Naive thymus-derived CD4-positive, alpha-beta T cell (primary cell): ENCODE measurements at places on chromosomes 13 and 19. TPM values are rescaled to one million over a fixed set of nuclear protein-coding genes. Genes with fewer than 3 reads are reported as not detected.

GRCh38 chr19:1580957-1581356, 11.7 kb downstream of the MBD3 start:
- no peaks in the 10 kb centered on the region for H3K27me3 ChIP-seq
- no peak overlapping the region for H3K4me3 ChIP-seq
- H3K27ac ChIP-seq, result no peak overlapping the region
- peaks cover 80% of the 10 kb centered on the region for H3K36me3 ChIP-seq

DNA sequence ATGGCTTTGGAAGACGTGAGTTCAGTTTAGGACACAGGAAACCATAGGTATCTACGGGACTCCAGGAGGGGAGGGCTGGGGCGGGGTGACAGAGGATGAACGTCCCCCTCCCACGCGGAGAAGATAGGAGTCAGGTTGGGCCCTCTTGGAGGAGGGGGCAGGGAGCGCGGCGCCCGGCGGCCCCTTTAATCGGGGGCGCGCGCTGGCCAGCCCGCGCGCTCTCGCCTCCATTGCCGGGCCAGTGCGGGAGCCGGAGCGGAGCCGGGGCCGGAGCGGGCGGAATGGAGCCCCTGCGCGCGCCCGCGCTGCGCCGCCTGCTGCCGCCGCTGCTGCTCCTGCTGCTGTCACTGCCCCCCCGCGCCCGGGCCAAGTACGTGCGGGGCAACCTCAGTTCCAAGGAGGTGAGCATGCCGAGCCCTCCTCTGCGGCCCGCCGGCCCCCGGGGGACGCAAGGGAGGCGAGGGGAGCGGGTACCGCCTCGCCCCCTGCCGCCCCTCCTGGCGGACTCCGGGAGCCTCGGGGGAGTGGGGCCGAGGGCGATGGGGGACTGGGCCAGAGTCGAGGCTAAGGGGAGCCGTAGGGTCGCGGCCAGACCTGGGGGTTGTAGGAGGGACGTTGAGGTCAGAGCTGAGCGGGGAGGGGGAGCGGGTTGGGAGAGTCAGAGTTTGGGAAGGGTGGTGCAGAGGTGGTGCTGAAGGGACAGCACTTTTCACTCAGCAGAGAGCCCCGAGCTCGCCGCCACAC, at the start of gene TMEM145:
Gene TMEM145 (plus strand): TSS at position 214 of the 744 bp plus-strand sequence. CDS start 68 bp downstream, at position 282.
- peaks cover 17% of the 10 kb centered on the region for H3K27me3 ChIP-seq
- H3K27ac ChIP-seq, result no peak within 1 kb of the TSS
- no peak within 1 kb of the TSS for H3K4me3 ChIP-seq
- peak; percentile 19 for DNase-seq

- H3K36me3 ChIP-seq, result peaks cover 29% of the 10 kb centered on the region
- no peaks in the 10 kb centered on the region for H3K27me3 ChIP-seq
- no peak for DNase-seq
- no peak overlapping the region for H3K27ac ChIP-seq
- H3K4me1 ChIP-seq, result peaks cover 9% of the 10 kb centered on the region
These were observed 28.6 kb downstream of the PRAM1 start for GRCh38 chr19:8473648-8474476.

GRCh38 chr19:21396893-21397572, at the start of gene ZNF493:
TSS of gene ZNF493 (plus strand) at chr19:21397133. CDS start at chr19:21397238, 105 bp downstream.
- peak within 1 kb of the TSS; percentile 77 for H3K27ac ChIP-seq
- peaks cover 11% of the 10 kb centered on the region for H3K4me1 ChIP-seq
- no peaks in the 10 kb centered on the region for H3K36me3 ChIP-seq
- H3K4me3 ChIP-seq, result peak within 1 kb of the TSS; percentile 80
- DNase-seq, result peak; percentile 94

DNA sequence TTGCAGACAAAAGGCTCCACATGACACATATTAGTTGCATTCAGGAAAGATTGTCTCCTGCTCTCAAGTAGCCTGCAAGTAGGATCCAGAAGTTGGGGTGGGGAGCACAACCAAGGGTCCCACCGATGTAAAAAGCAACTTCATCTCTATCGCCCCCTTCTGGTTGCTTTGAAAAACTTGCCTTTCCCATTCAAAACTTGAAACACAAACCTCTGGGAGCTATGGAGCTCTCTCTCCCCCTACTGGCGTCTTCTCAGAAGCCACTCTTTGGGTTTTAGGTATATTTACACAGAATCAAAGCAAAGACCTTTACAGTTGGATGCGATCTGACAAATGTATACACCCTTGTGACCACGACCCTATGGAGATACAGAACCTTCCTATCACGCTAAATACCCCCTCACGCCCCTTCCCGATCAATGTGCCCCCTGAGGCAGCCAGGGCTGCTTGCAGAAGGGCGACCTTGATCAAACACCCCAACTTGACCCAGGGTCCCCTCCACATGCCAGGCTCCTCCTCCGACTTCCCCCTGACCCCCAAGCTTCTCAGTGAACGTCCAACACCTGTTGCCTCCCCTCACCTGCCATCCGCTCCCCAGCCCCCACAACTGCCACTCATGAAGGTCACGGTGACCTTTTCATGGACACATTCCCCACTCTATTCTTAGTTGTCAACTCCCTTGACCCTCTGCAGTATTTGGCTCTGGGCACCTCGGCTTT, 10.1 kb downstream of the NOSIP start:
- H3K36me3 ChIP-seq, result no peaks in the 10 kb centered on the region
- H3K4me3 ChIP-seq, result no peak overlapping the region
- DNase-seq, result peak; percentile 83
- H3K4me1 ChIP-seq, result peaks cover 53% of the 10 kb centered on the region

GRCh38 chr13:112614835-112615234, 26.9 kb upstream of the TUBGCP3 start:
- no peaks in the 10 kb centered on the region for H3K27me3 ChIP-seq
- no peaks in the 10 kb centered on the region for H3K36me3 ChIP-seq
- no peak overlapping the region for H3K4me3 ChIP-seq
- H3K4me1 ChIP-seq, result no peaks in the 10 kb centered on the region
- H3K27ac ChIP-seq, result no peak overlapping the region
- no peak for DNase-seq

DNA sequence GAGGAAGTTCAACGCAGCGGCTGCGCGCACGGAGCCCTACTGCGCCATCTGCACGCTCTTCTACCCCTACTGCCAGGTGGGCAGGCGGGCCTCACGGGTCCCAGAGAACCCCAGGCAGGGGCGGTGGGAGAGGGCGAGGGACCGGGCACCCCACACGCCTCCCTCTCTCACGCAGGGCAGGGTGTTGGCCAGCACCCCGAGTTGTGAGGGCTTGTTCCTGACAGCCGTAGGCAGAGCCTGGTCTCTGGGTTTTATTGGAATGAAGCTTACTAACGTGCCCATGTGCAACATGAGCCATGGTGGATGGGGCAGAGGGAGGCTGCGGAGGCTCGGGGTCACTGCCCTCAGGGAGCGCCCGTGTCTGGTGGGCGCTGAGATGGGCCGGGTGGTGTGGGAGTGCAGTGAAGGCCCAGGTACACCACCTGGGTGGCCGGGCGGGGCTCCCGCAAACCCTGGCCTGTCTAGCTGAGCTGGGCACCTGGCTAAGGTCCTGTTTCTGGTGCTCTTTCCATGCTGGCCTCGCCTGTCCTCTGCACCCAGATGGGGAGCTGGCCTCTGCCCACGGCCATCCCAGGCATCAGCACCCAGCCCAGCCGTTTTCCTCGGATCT, 165.2 kb downstream of the KDM4B start:
- H3K4me3 ChIP-seq, result no peak overlapping the region
- H3K27me3 ChIP-seq, result no peaks in the 10 kb centered on the region
- DNase-seq, result no peak

- H3K27ac ChIP-seq, result no peak overlapping the region
- no peak overlapping the region for H3K4me3 ChIP-seq
- DNase-seq, result no peak
- H3K27me3 ChIP-seq, result no peaks in the 10 kb centered on the region
- no peaks in the 10 kb centered on the region for H3K36me3 ChIP-seq
These were observed 6.2 kb downstream of the MRPL4 start for GRCh38 chr19:10258080-10258710.

DNA sequence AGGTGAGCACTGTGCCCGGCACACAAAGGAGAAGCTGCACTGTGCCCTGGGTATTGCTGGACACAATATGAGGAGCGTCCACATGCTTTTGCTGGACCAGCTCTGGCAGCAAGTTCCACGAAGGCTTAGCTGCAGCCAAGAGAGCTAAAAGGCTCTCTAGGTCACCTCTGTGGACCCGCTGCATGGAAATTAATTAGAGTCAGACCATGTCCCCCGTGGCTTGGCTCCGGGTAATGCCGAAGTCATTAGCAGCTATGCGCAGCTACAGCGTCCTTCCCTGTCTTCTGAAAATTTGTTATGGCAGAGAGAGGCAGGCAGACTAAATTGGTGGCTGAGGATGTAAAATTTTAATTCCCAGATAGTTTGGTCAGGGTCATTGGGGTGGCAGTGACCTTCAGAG, 271.5 kb downstream of the SLC7A1 start:
- H3K4me3 ChIP-seq, result no peak overlapping the region
- DNase-seq, result no peak
- H3K4me1 ChIP-seq, result no peaks in the 10 kb centered on the region
- no peak overlapping the region for H3K27ac ChIP-seq

DNA sequence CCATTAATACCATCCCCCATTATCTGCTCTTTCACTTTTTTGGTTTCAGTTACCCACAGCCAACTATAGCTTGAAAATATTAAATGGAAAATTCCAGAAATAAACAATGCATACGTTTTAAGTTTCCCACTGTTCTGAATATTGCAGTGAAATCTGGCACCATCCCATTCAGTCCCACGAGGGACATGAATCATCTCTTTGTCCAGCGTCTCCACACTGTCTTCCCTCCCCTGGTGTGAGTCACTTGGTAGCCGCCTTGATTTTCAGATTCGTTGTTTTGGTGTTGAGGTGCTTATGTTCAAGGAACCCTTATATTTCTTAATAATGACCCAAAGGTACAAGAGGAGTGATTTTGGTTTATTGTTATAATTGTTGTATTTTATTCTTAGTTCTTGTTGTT, 246.1 kb downstream of the DCT start:
- H3K36me3 ChIP-seq, result no peaks in the 10 kb centered on the region
- no peak overlapping the region for H3K4me3 ChIP-seq
- no peak for DNase-seq
- no peak overlapping the region for H3K27ac ChIP-seq

- H3K27me3 ChIP-seq, result no peaks in the 10 kb centered on the region
- no peak overlapping the region for H3K27ac ChIP-seq
- H3K4me3 ChIP-seq, result no peak overlapping the region
- H3K4me1 ChIP-seq, result no peaks in the 10 kb centered on the region
- DNase-seq, result no peak
These were observed 229.7 kb downstream of the KCTD12 start for GRCh38 chr13:76656500-76656899.

GRCh38 chr19:5966215-5966614, 11.7 kb downstream of the RANBP3 start:
- no peak overlapping the region for H3K4me3 ChIP-seq
- peak overlapping the region; percentile 63 for H3K27ac ChIP-seq
- H3K36me3 ChIP-seq, result peaks cover 4% of the 10 kb centered on the region
- H3K4me1 ChIP-seq, result peaks cover 68% of the 10 kb centered on the region
- H3K27me3 ChIP-seq, result no peaks in the 10 kb centered on the region

DNA sequence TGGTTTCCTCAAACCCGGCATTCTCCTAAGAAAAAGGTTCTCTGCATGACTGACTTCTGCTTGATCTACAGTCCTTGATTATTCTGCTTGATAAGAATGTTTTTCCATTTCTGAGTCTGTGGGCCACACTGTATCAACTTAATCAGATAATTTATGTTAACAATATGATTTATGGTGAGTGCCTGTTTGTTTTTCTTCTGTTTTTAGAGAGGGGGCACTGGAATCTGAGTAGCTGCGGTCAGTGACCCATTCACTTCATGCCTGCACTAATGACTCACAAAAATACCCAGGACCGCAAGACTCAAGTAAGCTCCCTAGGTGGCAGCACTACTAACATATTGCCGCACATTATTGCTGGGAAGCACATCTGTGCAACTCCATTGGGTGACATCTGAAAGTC, 542.3 kb upstream of the ATXN8OS start:
- H3K4me3 ChIP-seq, result no peak overlapping the region
- no peaks in the 10 kb centered on the region for H3K36me3 ChIP-seq
- no peak overlapping the region for H3K27ac ChIP-seq
- no peaks in the 10 kb centered on the region for H3K27me3 ChIP-seq
- H3K4me1 ChIP-seq, result no peaks in the 10 kb centered on the region

DNA sequence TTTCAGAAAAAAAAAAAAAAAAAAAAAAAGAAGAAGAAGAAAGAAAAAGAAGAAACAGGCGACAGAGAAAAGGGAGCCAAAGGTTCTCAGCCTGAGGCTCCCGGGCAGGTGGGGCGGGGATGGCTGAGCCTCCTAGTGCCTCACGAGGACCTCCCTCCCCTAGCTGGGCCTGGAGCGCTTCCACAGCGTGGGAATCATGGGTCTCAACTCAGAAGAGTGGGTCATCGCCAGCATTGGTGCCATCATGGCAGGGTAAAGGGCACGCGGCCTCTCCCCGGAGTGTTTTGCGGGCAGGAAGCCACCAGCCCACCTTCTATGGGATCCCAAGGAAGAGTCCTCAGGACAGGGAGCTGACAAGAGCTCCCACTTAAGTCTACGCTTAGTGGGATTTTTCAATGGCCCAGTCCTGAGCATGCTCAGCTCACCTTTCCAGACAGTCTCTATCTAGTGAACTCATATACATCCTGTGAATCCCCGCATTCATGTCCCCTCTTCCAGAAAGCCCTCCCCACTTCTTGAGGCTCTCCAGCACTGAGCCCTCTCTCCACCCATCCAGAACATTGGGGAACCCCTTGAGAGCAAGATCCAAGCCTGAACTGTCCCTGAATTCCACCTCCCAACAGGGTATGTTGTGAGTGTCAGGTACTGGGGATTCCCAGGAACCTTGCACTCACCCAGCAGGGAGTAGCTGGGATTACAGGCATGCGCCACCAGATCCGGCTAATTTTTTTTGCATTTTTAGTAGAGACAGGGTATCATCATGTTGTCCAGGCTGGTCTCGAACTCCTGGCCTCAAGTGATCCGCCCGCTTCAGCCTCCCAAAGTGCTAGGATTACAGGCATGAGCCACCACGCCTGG, 69.6 kb downstream of the ACSBG2 start:
- H3K27me3 ChIP-seq, result no peaks in the 10 kb centered on the region
- no peak overlapping the region for H3K4me3 ChIP-seq
- no peak overlapping the region for H3K27ac ChIP-seq
- no peak for DNase-seq

GRCh38 chr19:31105761-31106160, 243.5 kb downstream of the TSHZ3 start:
- no peaks in the 10 kb centered on the region for H3K4me1 ChIP-seq
- H3K36me3 ChIP-seq, result no peaks in the 10 kb centered on the region
- H3K27ac ChIP-seq, result no peak overlapping the region
- H3K4me3 ChIP-seq, result no peak overlapping the region
- no peaks in the 10 kb centered on the region for H3K27me3 ChIP-seq

- DNase-seq, result no peak
- H3K27ac ChIP-seq, result no peak overlapping the region
- no peaks in the 10 kb centered on the region for H3K4me1 ChIP-seq
- H3K27me3 ChIP-seq, result peaks cover 6% of the 10 kb centered on the region
These were observed 1.3 kb downstream of the FARP1 start for GRCh38 chr13:98144027-98144741.

The TNFSF11 gene
- total RNA-seq, result not detected

The PCDH8 gene
- total RNA-seq, result not detected

The CLIP3 gene
- 1.7 TPM for total RNA-seq

The B3GNT3 gene
- not detected for total RNA-seq

The MTUS2 gene
- total RNA-seq, result 0.83 TPM

The CGB1 gene
- total RNA-seq, result not detected

The SPACA4 gene
- not detected for total RNA-seq

The TFPT gene
- 14.6 TPM for total RNA-seq

The ZNF565 gene
- total RNA-seq, result 7.2 TPM

The ANKRD10 gene
- 138 and 139 TPM in 2 replicates for total RNA-seq

The MUC16 gene
- total RNA-seq, result not detected in 2 replicates

The CEACAM7 gene
- not detected for total RNA-seq

The OLFM2 gene
- total RNA-seq, result 18.1 TPM
